ENCODE measurements at places on chromosomes 4 and X.

DNA sequence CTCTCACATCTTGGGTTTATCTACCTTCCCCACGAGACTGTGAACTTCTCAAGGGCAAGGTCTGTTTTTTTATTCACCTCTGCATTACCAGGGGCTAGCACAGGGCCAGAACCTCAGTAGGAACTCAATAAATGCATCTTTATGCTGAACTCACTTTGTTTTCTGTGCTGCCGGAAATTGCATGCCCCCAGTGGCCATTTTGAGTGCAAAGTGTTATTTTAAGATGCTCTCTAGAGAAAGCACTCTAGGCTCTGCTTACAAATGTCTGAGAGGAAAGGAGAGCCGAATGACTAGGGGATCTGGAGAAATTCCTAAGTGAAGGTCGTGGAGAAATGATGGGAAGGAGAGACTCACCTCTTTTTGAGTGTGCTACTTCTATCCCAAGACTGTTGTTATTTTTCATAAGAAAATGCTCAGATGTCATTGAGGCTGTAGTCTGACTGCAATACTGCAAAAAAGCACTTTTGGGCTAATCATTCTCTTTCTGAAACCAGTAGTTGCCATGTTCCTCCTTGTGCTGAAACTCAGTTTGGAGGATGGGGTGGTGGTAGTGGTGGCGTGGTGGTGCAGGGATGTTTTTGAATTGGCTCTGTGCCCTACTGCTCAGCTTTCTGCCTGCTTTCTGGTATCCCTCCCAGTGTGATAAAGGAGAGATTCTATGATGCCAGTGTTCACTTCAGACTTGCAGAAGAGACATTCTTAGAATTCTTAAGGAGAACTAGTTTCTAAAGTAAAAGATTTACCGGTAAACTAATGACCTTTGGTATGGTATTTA lies 41.3 kb downstream of the DOCK11 start:
- DNase-seq, result no peak

DNA sequence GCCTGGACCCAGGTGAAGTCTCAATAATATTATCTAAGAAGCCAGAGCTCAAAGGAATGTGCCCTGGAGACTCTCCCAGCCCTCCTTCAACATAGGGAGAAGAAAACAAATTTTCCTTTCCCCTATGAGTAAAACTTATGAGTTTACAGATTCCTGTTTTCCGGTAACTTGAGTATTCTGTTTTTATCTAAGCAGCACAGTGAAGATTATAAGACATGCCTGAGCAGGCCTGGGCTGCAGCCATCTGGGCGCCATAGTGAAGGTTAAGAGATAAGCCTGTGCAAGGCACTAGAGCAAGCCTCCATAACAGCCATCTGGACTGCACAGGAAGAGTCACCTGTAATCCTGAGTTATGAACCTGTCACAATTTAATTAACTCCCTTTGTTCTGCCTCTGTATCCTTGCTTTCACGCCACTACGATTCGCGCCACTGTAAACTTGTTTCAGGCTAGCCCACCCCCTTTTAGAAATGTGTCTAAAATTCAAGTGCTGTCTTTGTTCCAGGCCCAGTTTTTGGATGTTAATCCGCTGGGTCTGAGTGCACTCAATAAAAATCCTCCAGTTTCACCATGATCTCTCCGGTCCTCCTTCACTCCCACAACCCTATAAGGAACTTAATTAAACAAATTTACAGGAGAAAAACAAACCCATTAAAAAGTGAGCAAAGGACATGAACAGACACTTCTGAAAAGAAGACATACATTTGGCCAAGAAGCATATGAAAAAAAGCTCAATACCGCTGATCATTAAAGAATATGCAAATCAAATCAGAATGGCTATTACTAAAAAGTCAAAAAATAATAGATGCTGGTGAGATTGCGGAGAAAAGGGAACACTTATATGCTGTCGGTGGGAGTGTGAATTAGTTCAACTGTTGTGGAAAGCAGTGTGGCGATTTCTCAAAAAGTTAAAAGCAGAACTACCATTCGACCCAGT lies 189.5 kb downstream of the APBB2 start:
- DNase-seq, result no peak

- no peak for DNase-seq
These were observed 56.2 kb downstream of the CDS1 start for GRCh38 chr4:84639145-84639544.

DNA sequence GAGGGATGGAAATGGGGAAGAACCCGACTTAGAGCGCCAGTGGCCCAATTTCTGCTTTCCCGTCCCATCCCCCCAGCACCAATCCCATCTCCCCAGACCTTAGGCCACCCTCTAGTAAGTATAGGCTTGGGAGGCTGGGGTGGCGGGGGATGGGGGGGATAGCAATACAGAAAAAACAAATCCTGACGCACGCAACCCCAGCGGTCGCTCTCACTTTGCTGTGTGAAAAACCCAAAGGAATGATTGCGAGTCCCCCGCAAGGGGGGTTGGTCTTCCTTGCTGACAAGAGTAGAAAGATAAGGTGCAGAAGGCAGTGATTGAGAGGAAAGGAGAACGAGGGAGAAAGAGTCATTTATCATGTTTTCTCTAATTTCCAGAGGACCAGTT lies 863 bp downstream of the CPE start:
- DNase-seq, result no peak

GRCh38 chrX:139834879-139835278 lies 98.0 kb downstream of the ATP11C start:
- DNase-seq, result no peak
